Naive thymus-derived CD8-positive, alpha-beta T cell (primary cell): ENCODE measurements at places on chromosomes 11 and 22. TPM values are rescaled to one million over a fixed set of nuclear protein-coding genes. Genes with fewer than 3 reads are reported as not detected.

The MMP12 gene
- not detected for polyA plus RNA-seq

GRCh38 chr11:68976095-68976494 is 4.7 kb downstream of the MRGPRD start:
- H3K4me1 ChIP-seq, result peaks cover 1% of the 10 kb centered on the region
- DNase-seq, result no peak
- H3K27me3 ChIP-seq, result peaks cover 20% of the 10 kb centered on the region
- no peaks in the 10 kb centered on the region for H3K36me3 ChIP-seq
- no peak overlapping the region for H3K27ac ChIP-seq
- H3K4me3 ChIP-seq, result no peak overlapping the region

DNA sequence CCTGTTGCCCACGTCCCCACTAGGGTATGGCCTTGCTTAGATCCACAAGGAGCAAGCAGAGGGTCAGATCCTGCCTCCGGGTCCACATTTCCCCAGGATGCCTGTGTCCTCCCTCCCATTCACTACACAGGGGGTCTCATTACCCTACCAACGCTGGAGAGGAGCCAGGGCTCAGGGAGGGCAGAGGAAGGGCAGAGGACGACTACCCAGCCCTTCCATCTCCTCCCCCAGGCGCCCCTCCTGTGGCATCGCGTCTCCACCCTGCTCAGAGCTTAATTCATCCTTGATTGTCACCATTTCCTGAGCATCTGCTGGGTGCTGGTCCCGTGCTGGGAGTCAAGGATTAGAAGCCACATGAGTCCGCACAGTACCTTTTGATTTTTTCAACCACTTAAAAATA is 5.0 kb downstream of the NFAM1 start:
- H3K27me3 ChIP-seq, result peaks cover 9% of the 10 kb centered on the region
- H3K36me3 ChIP-seq, result no peaks in the 10 kb centered on the region
- no peak for DNase-seq
- no peak overlapping the region for H3K27ac ChIP-seq
- no peak overlapping the region for H3K4me3 ChIP-seq

The TMEM25 gene
- polyA plus RNA-seq, result 26.4 TPM

DNA sequence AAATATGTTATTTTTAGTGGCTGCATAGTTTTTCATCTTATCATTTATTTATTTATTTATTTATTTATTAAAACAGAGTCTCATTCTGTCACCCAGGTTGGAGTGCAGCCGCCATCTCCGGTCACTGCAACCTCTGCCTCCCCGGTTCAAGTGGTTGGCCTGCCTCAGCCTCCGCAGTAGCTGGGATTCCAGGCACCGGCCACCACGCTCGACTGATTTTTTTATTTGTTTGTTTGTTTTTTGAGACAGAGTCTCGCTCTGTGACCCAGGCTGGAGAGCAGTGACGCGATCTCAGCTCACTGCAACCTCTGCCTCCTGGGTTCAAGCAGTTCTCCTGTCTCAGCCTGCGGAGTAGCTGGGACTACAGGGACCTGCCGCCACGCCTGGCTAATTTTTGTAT is 262.9 kb upstream of the DDI1 start:
- H3K4me3 ChIP-seq, result no peak overlapping the region
- no peak for DNase-seq
- H3K27me3 ChIP-seq, result peaks cover 2% of the 10 kb centered on the region
- no peaks in the 10 kb centered on the region for H3K36me3 ChIP-seq
- H3K4me1 ChIP-seq, result no peaks in the 10 kb centered on the region

DNA sequence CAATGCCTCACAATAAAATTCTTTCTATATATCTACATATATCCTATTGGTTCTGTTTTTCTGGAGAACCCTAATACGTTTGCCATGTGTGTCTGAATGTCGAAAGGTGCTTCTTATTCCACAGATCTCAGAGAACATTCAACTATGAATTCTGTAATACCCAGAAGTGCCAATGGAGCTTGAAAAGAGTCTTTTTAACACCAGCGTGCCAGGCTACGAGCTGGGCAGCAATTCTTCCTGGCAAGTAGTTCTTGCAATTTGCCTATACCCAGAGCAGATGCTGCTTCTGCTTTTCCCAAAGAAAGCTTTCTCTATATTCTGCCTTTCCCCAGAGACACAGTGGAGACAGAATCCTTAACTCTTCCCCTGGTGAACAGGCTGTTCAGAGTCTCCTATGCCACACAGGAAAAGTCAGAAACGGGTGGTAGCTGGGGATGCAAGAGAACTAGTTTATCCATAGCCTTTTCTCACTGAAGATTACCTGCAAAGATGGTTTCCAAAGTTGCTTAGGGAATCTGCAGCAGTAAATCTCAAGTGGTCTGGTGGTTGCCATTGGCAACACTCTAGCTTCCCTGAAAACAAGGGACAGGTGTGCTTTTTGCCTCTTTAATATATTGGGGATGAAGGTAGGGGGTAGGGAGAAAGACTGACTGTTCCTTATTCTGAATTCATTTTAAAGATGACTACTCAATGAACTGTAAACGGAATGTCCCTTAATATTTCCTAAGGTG is 16.8 kb upstream of the PAFAH1B2 start:
- no peak for DNase-seq
- no peaks in the 10 kb centered on the region for H3K4me1 ChIP-seq
- no peaks in the 10 kb centered on the region for H3K27me3 ChIP-seq

The KRTAP5-2 gene
- not detected for polyA plus RNA-seq

The SPDYC gene
- not detected for polyA plus RNA-seq

GRCh38 chr22:26612652-26613051 is 5.2 kb downstream of the CRYBB1 start:
- H3K4me1 ChIP-seq, result peaks cover 29% of the 10 kb centered on the region
- no peak overlapping the region for H3K27ac ChIP-seq
- DNase-seq, result no peak
- no peaks in the 10 kb centered on the region for H3K36me3 ChIP-seq
- H3K27me3 ChIP-seq, result no peaks in the 10 kb centered on the region

DNA sequence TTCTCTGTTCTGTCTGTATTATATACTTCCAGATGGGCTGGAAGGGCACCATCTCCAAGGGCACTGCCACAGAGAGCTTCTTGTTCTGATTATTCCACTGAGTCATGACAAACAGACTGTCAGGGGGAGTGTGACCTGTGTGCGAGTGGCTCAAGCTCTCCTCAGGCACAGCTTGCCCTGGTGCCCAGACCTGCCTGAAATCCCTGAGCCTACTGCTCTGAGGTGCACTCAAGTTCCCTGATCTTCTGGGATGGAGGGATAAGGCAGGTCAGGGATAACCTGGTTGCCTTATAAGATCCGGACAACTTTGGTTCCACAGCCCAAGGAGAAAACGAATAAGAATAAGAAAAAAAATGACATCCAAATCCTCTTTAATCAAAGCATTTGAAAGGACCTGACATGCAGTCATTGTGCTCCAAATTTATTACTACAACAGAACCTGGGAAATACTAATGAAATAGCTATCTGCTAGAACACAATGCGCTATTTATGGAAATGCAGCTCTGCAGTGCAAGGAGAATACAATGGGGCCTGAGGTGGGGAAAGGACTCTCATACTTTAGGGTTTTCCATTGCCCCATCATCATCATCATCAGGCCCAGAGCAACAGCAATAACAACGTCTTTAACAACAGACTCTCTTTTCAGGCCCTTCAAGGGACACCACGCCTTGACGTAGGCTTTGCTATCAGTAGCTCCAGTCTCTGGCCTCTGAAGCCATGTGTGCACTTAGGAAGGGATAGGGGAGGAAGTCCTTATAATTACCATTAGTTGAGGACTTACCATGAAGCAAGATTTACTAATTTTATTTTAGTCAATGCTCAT is 217.1 kb upstream of the KIRREL3 start:
- DNase-seq, result no peak
- H3K4me3 ChIP-seq, result no peak overlapping the region
- no peak overlapping the region for H3K27ac ChIP-seq
- H3K36me3 ChIP-seq, result no peaks in the 10 kb centered on the region
- no peaks in the 10 kb centered on the region for H3K4me1 ChIP-seq
- peaks cover 9% of the 10 kb centered on the region for H3K27me3 ChIP-seq

The HBB gene
- polyA plus RNA-seq, result 0.89 TPM

- no peak for DNase-seq
- H3K27me3 ChIP-seq, result no peaks in the 10 kb centered on the region
- H3K4me3 ChIP-seq, result no peak overlapping the region
- no peaks in the 10 kb centered on the region for H3K4me1 ChIP-seq
- H3K27ac ChIP-seq, result no peak overlapping the region
Observed at GRCh38 chr11:87437133-87437843, 399.6 kb downstream of the TMEM135 start.

The TNNT3 gene
- polyA plus RNA-seq, result not detected
